ENCODE measurements at places on chromosomes 3 and 15.

DNA sequence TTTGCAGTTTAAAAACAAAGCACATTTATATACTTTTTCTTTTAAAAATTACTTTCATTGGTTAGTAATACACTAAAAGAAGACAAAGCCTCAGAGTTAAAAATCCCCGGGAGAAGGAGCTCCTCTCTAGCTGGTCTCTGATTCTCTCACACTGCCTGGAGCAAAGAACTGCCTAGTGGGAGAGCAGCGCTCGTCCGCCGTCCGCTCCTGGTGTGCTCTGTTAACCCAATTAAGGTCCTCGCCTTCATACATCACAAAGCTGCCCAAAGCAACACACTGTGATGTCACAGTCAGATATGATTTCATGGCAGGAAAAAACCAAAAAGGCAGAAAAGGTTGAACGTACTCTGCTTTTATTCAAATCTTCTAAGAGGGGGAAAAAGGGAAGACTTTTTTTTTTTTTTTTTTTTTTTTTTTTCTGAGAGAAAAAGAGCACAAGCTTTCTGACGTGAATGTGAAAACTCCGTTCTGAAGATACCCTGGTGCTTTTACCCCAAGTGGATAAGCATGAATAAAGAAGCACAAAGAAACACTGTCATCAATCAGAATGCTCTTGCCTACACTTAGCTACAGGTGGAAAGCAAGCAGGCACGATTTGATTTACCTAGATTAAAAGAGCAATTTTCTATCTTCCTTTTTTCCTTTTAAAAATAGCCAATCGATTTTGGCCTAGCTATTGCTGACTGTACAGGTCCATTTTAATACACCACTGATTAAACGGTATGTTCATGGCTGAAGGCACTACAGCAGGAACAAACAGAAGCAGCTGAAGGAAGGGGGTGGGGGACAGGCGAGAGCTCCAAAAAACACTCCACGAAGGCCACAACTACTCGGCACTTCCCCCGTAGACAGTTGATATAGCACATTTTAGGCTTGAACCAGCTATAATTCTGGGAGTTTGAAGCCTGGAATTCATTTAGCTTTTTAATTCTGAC is 115.2 kb downstream of the TIGIT start:
- DNase-seq: no peak

GRCh38 chr15:23497710-23498111 is 50.7 kb upstream of the GOLGA6L2 start:
- DNase-seq: peak; percentile 13

- DNase-seq: no peak
Observed at GRCh38 chr15:68113273-68113672, 59.2 kb downstream of the PIAS1 start.

- no peak for DNase-seq
Observed at GRCh38 chr15:52228921-52229320, 37.7 kb upstream of the GNB5 start.

- DNase-seq: no peak
Observed at GRCh38 chr3:145251311-145251710, 909.7 kb downstream of the PLOD2 start.

- no peak for DNase-seq
Observed at GRCh38 chr3:25840099-25840498, 50.2 kb downstream of the OXSM start.

- DNase-seq: no peak
Observed at GRCh38 chr3:155492841-155493240, 199.4 kb upstream of the STRIT1 start.

GRCh38 chr15:68819495-68820294 is 1.0 kb downstream of the ANP32A start:
- peak; percentile 63 for DNase-seq

DNA sequence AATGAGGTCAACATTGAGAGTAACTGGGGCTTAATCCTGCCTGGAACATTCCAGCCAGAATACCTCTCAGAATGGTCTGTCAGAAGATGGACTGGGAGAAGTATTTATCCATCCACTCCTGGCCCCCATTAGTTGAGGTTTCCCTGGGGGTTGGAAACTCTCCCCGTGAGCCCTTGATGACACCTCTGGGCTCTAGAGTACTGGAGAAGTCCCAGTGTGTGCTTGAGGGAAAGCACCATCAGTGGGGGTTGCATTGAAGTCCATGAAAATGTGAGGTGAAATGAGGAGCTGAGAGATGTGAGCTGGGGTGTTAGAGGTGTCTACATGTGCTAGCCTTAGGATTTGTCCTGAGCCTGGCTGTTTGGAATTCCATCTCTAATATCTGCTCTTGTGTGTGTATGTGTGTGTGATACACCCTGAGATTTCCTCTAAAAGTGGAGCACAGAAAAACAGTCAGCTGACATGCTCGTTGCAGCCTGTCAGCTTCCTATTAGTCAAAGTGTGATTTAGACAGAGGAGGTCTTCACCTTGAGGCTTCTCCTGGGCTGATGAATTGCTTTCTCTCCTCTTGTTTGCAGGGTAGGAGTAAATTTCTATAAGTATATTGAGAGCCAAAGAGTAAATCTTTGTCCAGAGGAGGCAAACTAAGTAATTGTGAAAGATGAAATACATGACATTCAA is 67.6 kb downstream of the NR1D2 start:
- no peak for DNase-seq

DNA sequence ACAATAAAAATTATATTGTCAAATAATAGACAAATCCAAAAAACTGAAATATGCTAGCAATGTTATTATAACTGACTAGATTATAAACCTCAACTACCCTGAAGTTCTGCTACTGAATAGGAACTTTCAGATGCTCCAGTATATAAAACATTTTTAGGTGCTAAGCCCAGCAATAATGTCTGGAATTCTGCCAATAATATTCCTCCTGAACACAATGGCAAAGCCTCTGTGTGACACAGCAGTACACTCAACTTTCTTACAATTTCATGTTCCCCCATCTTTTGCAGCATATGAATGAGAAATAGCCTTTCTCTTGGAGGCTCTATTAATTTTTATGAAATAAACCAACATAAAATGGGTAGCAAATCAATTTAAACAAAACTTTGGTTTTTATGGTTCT is 29.5 kb downstream of the ATOSA start:
- DNase-seq: no peak

DNA sequence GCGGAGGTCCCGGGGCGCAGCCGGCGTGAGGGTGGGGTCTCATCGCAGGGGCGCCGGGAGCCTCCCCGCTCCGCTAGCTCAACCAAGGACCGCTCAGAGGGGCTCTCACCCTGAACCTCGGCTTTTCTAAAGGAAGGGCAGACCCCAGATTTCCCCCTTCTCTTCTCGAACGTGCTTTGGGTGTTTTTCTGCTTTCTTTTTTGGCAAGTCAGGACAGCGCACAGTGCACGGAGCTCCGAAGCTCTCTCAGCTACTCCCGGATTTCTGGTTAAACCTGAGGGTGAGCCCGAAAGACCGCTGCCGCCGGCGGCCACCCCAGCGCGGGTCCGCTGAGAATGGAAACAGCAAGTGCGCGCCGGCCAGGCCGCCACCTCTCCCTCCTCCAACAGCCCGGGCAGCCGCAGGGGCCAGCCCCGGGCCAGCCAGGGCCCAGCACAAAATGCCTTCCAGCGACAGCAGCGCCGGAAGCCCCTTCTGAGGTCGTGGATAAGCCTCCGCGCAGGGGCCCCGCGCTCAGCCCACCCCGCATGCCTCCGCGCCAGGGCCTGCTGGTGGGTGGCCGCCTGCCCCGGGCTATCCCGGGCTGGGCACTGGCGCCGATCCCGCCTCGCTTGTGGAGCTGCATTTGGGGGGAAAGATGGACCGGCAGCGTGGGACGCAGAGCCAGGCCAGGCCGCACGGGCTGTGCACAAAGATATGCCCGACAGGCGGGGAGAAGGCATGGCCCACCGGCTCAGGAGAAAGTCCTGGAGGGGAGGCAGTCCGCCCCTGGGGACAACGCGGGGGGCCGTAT is 8.2 kb upstream of the OCA2 start:
- DNase-seq: peak; percentile 27

- no peak for DNase-seq
Observed at GRCh38 chr3:177459401-177459800, 262.1 kb upstream of the TBL1XR1 start.

DNA sequence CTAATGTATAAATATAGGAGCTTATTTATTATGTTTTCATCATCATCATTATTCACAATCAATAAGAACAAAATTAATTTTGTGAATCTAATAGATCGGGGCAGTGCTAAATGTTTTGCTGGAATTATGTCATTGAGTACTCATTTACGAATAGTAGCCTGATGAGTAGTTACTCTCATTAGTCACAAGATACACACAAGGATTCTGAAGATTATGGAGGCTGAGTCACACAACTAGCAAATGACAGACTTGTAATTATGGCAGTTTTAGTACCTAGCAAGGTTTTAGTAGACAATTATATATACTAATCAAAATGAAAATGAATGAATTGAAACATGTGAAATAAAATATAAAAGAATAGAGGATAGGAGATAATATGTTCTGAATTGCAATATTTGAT is 954.2 kb downstream of the CADM2 start:
- no peak for DNase-seq

GRCh38 chr3:59266551-59266950 is 216.7 kb upstream of the CFAP20DC start:
- DNase-seq: no peak

GRCh38 chr3:63966871-63967270 is 54.7 kb upstream of the SCAANT1 start:
- DNase-seq: no peak

DNA sequence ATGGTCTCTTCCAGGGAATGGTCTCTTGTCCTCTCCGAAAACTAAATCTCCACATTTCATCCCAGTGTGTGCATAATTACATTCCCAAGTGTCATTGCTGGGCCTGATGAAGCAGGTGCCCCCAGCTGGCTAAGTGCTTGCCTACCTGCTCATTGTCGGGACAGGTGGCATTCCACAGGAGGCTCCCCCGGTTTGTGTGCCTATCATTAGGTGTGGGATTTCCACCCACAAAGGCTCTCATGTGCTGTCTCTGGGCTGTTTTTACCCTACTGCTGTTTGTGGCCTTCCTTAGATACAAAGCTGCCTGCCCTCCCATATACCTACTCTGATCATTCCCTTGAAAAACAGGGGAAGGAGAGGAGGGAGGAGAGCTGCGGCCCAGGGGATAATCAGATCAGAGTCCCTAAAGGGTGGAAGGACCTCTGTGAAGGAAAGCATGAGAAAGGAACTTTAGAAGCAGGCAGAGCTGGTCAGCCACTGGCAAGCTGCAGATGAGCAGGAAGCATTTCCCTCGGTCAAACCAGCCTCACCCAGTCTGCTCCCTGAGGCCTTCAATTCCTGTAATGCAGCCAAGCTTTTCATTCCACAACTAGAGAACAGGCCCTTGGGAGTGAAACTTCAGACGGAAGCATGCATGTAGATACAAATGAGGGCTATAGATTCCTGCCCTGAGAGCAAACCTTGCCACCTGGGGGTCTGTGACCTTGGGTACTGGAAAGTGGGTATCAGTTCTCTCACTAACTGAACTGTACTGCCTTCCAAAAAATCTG is 60.7 kb upstream of the HEG1 start:
- DNase-seq: no peak

- no peak for DNase-seq
Observed at GRCh38 chr3:29392625-29393388, 111.9 kb downstream of the RBMS3 start.

All from stimulated activated CD4-positive, alpha-beta T cell treated with anti-CD3 and anti-CD28 coated beads, Interleukin-15, amount 100 ng/mL, for 24 hours (primary cell).